Nephron progenitor cell (in vitro differentiated cells): ENCODE measurements at places on chromosomes 16 and 17.

DNA sequence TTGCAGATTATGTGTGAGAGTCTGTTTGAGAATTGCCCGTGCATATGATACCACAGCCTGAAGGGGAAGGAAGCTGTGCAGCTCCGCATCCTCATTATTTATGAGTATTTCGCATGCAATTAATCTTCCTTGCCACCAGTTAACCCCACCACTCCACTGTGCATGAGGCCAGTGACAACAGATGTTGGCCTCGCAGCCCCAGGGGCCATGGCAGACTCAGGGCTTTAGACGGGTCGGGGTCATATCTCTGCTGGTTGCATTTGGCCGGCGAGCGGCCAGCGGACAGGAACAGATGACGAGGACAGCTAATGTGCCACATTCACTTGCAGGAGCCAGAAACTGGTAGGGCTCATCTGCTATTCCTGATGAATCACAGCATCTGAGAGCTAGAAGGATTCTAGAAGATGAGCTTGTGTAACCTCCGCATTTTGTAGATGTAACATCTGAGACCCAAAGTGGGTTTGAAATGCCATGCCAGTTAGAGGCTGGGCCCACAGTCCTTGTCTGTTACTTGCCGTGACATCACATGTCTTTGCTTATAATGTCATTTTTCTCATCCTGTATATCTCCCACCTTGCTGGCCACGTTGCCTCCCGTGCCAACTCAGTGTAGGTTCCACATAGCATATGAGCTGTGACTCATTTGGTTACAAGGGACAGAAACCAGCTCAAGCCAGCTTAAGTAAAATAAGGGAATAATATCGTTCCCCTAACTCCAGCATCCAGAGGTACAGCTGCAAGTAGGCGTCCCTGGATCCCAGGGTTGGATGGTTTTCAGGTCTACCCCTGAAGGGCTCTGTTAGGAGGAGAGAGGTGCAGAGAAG, 137.2 kb downstream of the SNX29 start:
- DNase-seq: peak; percentile 55
- peaks cover 11% of the 10 kb centered on the region for H3K36me3 ChIP-seq
- H3K27ac ChIP-seq: no peak overlapping the region

DNA sequence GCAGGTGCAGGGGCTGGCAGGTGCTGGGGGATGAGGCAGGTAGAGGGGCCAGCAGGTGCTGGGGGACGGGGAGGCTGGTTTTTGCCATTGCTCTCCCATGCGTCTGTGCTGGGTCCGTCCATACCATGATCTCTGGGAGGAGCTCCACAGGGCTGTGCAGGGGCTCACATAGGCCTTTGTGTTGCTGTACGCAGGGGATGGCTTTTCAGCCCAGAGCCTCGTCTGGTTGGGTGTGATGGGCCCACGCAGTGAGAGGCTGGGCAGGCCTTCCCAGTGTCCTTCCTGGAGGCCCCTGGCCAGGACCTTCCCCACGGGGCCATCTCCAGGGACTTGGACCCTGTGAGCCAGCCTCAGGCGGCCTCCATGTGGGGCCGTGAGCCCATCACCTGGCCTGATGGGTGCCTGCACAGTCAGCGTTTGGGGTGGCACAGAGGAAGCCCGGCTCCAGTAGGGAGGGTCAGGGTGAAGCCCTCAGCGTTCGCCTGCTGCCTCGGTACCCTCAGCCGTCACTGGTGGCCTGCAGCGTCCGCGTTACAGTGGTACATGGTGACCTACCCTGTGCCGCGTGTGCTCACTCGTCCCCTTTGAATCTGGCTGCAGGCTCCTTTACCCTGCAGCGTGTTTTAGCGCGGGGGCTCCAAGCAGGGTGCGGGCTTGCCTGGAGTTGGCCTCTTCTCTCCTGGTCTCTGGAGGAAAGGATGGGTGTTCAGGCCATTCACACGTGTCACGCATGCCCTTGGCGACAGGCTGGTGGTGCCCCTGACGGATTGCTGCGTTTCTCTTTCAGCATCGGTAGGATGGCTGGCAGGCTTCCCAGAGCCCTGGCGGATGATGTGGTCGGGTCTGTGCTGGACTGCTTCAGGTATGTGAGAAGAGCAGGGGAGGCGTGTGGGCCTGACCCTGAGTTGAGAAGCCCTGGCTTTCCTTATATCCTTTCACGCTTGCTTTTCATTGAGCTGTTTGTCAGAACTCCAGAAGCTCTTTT, 30.6 kb downstream of the ZNF750 start:
- peaks cover 35% of the 10 kb centered on the region for H3K36me3 ChIP-seq
- H3K27me3 ChIP-seq: peaks cover 3% of the 10 kb centered on the region
- H3K4me1 ChIP-seq: peaks cover 9% of the 10 kb centered on the region
- H3K27ac ChIP-seq: peak overlapping the region; percentile 54

- no peak for DNase-seq
- H3K27ac ChIP-seq: peak overlapping the region; percentile 87
- no peak overlapping the region for H3K4me3 ChIP-seq
- peaks cover 3% of the 10 kb centered on the region for H3K27me3 ChIP-seq
- H3K36me3 ChIP-seq: peaks cover 84% of the 10 kb centered on the region
These were observed 28.5 kb upstream of the TRAP1 start for GRCh38 chr16:3745751-3746355.

DNA sequence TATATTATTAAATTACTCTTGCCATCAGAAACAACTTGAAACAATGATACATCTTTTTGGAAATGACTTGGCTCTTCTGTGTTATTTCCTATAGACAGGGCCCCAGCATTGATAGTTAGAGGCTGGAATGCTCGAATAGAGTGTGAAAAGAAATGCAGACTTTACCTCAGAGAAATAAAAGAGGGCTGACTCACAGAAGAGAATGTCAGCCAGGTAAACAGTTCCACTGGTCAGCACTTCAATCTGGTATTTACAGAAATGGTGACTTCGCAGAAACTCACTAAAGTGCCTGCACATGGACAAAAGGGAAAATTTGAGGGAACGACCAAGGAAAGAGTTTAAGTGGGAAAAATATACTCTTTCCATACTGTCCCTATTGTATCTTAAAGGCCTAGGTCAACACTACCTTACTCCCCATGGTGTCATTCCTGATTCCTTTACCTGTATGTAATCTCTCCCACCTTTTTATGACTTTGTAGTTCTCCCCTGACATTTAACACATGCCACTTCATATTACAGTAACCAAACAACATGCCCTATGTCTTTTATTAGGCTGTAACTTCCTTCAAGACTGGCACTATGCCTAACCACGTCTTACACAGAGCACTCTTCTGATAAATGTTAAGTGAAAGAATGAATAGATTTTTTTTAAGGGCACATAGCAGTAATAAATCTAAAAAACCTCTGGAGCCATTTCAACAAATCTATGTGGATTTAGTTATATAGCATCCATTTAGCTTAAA, 36.7 kb downstream of the AKAP10 start:
- no peak overlapping the region for H3K27ac ChIP-seq
- H3K27me3 ChIP-seq: no peaks in the 10 kb centered on the region
- peaks cover 62% of the 10 kb centered on the region for H3K36me3 ChIP-seq
- no peak overlapping the region for H3K4me3 ChIP-seq

DNA sequence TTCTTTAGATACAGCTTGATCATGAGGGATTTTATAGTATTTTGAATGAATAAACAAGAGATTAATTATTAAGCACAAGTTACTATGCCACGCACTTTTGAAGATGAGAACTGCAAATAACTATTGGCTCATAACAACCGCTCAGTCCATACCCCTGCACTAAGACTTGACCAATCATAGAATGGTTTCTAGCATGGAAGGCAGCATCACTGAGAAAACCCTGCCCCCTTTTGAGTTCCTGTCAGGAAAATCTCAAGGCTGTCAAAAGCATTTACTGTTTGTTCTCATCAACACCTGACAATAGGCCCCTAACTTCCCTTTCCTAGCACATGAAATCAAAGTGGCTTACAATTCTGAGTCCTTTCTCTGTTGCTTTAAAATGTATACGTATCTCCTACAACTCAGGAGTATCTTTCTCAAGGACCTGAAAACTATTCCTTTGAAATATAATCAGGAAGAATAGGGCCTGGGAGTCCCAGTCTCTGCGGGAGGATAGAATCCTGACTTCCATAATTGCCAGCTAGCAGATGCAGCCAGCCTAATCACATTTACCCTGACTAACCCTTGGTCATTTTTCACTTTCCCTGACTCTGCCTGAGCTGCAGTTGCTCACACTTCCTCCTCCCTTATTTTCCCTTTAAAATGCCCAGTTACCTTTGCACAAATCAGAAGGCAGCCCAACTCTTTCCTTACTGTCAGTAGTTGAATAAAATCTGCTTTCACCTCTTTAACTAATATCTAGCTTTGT, 9.1 kb upstream of the MMD start:
- no peaks in the 10 kb centered on the region for H3K36me3 ChIP-seq
- peaks cover 18% of the 10 kb centered on the region for H3K4me1 ChIP-seq
- no peak for DNase-seq

DNA sequence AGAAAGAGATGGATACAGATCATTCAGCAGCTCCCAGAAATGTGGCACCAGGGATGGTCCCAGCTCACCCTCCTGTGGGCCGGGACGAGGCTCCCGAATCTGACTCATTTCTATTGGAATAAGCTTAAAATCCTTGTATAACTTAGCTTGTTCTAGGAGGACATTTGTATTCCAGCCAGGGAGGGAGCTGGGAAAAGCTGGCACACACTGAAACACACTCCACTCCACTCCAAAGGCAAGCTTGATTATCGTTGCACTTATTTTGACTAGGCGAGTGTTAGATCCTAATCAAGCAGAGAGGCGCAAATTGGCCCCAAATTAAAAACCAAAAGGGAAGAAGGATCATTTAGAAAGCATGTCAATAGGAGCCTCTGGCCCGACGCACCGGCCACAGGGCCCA, 339.5 kb downstream of the HS3ST4 start:
- H3K36me3 ChIP-seq: no peaks in the 10 kb centered on the region
- H3K4me3 ChIP-seq: no peak overlapping the region
- peaks cover 7% of the 10 kb centered on the region for H3K27me3 ChIP-seq
- no peak for DNase-seq
- H3K4me1 ChIP-seq: peaks cover 20% of the 10 kb centered on the region
- H3K27ac ChIP-seq: no peak overlapping the region

DNA sequence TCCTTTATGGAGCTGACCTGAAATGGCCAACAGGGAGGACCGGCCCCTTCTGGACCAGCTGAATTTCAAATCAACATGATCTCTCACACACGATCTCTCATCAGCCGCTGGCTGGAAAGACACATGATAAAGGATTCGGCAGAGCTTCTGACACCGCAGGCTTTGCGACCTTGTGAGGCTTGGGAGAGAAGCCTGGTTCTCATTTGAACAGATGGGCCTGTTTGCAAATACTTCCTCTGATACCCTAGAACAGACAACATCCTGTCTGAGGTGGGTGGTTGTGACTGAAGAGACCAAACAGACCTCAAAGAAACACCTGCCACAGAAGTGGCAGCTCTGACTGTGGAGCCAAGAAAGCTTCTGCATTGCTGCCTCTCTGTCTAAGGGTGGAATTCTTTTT, 77.9 kb upstream of the SDK2 start:
- H3K27me3 ChIP-seq: peaks cover 32% of the 10 kb centered on the region
- peaks cover 20% of the 10 kb centered on the region for H3K4me1 ChIP-seq
- no peak overlapping the region for H3K4me3 ChIP-seq
- no peak for DNase-seq
- H3K27ac ChIP-seq: no peak overlapping the region
- H3K36me3 ChIP-seq: no peaks in the 10 kb centered on the region

DNA sequence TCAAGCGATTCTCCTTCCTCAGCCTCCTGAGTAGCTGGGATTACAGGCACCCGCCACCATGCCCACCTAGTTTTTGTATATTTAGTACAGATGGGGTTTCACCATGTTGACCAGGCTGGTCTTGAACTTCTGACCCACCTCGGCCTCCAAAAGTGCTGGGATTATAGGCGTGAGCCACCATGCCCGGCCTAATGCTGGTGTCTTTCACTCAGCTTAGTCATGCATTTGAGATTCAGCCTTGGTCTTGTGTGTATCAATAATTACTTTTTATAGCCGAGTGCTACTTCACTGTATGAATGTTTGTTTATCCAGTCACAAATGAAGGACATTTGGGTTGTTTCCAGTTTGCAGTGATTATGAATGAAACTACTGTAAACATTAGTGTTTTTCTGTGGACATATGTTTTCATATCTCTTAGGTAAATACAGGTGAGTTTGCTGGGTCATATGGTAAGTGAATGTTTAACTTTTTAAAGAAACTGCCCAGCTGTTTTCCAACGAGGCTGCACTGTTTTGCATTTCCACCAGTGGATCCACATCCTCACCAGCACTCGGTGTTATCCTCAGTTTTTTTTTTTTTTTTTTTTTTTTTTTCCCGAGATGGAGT, 11.0 kb upstream of the PLCG2 start:
- peaks cover 11% of the 10 kb centered on the region for H3K27me3 ChIP-seq
- H3K4me1 ChIP-seq: peaks cover 24% of the 10 kb centered on the region
- no peaks in the 10 kb centered on the region for H3K36me3 ChIP-seq
- H3K4me3 ChIP-seq: no peak overlapping the region

DNA sequence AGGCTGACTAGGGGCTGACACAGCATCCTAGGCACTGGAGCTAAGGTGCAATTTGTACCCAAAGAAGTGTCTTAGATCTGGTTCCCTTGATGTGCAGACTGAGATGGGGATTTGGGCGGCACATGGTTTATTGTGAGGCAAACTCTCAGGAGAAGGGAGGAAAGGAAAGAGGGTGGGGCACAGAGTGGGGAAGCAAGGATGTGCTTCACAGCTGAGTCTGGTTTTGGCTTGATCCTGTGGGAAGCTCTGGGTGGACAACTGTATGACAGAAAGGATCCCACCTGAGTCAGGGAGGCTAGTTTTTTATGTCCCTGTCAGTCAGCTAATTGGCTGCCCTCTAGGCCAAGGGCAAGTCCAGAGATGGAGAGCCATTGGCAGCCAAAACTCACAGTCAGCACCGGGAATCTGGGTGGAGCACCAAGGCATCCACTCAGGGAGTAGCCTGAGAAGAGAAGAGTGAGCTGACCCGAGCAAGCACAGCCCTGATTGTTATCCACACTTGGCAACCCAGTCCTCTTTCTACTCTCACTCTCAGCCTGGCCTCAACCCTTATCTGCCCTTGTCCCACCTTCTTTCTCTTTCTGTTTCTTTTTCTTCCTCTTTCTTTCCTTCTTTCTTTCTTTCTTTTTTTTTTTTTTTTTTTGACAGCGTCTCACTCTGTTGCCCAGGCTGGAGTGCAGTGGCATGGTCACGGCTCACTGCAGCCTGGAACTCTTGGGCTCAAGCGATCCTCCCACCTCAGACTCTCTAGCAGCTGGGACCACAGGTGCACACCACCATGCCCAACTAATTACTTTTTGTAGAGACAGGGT, 12.0 kb downstream of the ARL4D start:
- peaks cover 21% of the 10 kb centered on the region for H3K27me3 ChIP-seq
- DNase-seq: no peak
- H3K36me3 ChIP-seq: no peaks in the 10 kb centered on the region
- H3K4me3 ChIP-seq: no peak overlapping the region
